Activated T-helper 1 cell treated with anti-CD3 and anti-CD28 coated beads, Interleukin-12 subunit alpha, Interleukin-12 subunit beta, Interleukin-2, Interleukin-4 antibody, amounts not matched to agents 30 ng/mL and 10 ng/mL and 1 ng/mL, durations not matched to agents 14 hours and 24 hours and 36 hours (primary cell): ENCODE measurements at places on chromosomes 2 and 18.

- no peak overlapping the region for H3K4me3 ChIP-seq
- H3K27me3 ChIP-seq, result peaks cover 5% of the 10 kb centered on the region
- no peak for DNase-seq
- no peak overlapping the region for H3K27ac ChIP-seq
- no peaks in the 10 kb centered on the region for H3K36me3 ChIP-seq
These were observed 42.9 kb upstream of the REL start for GRCh38 chr2:60838481-60838880.

DNA sequence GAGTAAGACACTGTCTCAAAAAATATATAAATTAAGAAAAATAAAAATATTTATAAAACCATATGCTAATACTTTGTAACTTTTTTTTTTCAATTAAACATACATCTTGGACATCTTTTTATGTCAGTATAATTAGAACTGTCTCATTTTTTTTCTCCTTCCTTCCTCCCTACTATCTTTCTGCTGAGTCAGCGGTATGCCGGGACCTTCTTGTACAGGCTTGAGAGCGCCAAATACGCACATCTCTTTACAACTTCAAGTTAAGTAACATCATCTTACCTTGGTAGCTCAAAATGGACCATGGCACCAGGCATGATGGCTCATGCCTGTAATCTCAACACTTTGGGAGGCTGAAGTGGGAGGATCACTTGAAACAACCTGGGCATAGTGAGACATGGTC, 153.4 kb downstream of the FAM161A start:
- H3K27me3 ChIP-seq, result peaks cover 5% of the 10 kb centered on the region
- H3K4me3 ChIP-seq, result no peak overlapping the region
- H3K36me3 ChIP-seq, result no peaks in the 10 kb centered on the region
- DNase-seq, result no peak

DNA sequence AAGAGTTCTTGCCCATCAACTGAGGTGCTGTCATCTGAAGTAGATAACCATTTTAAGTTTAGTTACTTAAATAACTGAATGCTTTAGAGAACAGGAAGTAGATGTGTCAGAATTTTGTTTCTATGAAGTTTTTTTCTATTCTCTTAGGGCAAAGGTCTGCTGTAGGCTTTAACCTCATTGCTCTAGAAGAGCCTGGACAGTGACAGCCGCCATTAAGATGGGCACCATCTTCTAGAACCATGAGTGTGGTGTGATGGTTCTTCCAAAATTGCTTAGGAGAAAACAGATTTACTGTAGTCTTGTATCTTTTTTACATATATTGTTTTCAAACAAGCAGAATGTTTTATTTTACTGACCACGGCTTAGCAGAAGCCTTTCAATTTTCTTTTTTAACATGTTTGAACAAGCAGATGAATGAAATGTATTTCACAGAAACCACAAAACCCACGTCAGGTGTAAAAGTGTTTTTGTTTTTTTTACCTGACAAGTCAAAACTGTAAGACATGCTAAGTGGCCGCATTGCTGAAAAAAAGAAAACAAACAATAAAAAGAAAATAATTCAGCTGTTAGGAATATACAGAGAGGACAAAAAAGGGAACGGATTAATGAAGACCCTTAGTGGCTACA, 77.9 kb downstream of the PRELID3A start:
- H3K4me3 ChIP-seq, result no peak overlapping the region
- no peak overlapping the region for H3K27ac ChIP-seq
- H3K4me1 ChIP-seq, result peaks cover 7% of the 10 kb centered on the region
- no peaks in the 10 kb centered on the region for H3K27me3 ChIP-seq

DNA sequence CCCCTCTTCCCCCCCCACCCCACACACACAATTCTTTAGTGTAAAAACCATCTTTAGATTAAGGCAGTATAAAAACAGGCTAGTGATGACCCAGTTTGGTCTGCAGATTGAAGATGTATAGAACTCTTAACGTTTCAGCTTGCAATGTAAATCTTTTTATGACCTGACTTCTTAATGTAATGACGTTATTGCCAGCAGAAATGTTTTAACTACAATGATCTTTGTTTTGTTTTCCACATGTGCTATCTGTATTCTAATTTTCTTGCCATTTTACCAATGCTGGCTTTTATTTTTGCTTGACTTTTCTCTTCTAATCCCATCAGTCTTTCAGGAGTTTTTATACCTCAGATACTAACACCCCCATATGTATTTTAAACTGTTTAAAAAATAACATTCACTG, 25.2 kb downstream of the AGFG1 start:
- H3K27ac ChIP-seq, result no peak overlapping the region
- peaks cover 33% of the 10 kb centered on the region for H3K4me1 ChIP-seq
- no peak for DNase-seq
- H3K4me3 ChIP-seq, result no peak overlapping the region
- H3K36me3 ChIP-seq, result peaks cover 21% of the 10 kb centered on the region
- H3K27me3 ChIP-seq, result no peaks in the 10 kb centered on the region

GRCh38 chr18:4102901-4103300, 352.2 kb downstream of the DLGAP1 start:
- no peaks in the 10 kb centered on the region for H3K27me3 ChIP-seq
- no peak overlapping the region for H3K27ac ChIP-seq
- H3K36me3 ChIP-seq, result no peaks in the 10 kb centered on the region
- H3K4me3 ChIP-seq, result no peak overlapping the region

DNA sequence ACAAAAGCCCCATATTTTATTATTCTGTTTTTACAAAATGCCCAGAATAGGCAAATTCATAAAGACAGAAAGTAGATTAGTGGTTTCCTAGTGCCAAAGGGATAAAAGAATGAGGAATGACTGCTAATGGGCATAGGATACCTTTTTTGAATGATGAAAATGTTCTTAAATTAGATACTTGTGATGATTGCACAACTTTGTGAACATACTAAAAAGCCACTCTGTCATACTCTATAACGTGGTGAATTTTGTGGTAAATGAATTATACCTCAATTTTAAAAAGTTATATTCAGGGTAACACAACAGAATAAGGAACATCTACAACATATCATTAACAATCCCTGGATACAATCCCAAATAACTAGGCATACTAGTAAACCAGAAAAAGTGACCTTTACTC, 9.1 kb upstream of the FBLN7 start:
- no peak overlapping the region for H3K4me3 ChIP-seq
- no peak for DNase-seq
- H3K4me1 ChIP-seq, result peaks cover 6% of the 10 kb centered on the region
- H3K27me3 ChIP-seq, result no peaks in the 10 kb centered on the region
- peaks cover 1% of the 10 kb centered on the region for H3K36me3 ChIP-seq

GRCh38 chr2:19759880-19760279, 141.9 kb downstream of the TTC32 start:
- H3K36me3 ChIP-seq, result no peaks in the 10 kb centered on the region
- no peaks in the 10 kb centered on the region for H3K4me1 ChIP-seq
- no peak for DNase-seq
- H3K4me3 ChIP-seq, result no peak overlapping the region
- H3K27me3 ChIP-seq, result peaks cover 4% of the 10 kb centered on the region
- H3K27ac ChIP-seq, result no peak overlapping the region
